Activated CD8-positive, alpha-beta memory T cell treated with anti-CD3 and anti-CD28 coated beads, Interleukin-2, amount 10 ng/mL, durations not matched to agents 7 days and 5 days (primary cell): ENCODE measurements at places on chromosomes 5 and 9. TPM values are rescaled to one million over a fixed set of nuclear protein-coding genes. Genes with fewer than 3 reads are reported as not detected.

The MRPL50 gene
- total RNA-seq, result 8.3 TPM

The MTX3 gene
- 39.8 TPM for total RNA-seq

The PCDHGB7 gene
- not detected for total RNA-seq

The IFNA21 gene
- total RNA-seq, result not detected

The WDR38 gene
- not detected for total RNA-seq

The ZNF367 gene
- 31.2 TPM for total RNA-seq

The SLC36A3 gene
- total RNA-seq, result not detected

The ARSI gene
- total RNA-seq, result not detected

The STKLD1 gene
- 0.20 TPM for total RNA-seq

The PCDHB9 gene
- total RNA-seq, result not detected

The TAF11L5 gene
- not detected for total RNA-seq

The CEL gene
- total RNA-seq, result 1.7 TPM

The PCDHGA10 gene
- not detected for total RNA-seq

The LCN12 gene
- 0.68 TPM for total RNA-seq

The C9orf153 gene
- 0.38 TPM for total RNA-seq

The DNAI1 gene
- total RNA-seq, result not detected

The KIF4B gene
- total RNA-seq, result not detected

The LVRN gene
- total RNA-seq, result 0.09 TPM

The GPX8 gene
- total RNA-seq, result not detected

The SOHLH1 gene
- total RNA-seq, result not detected

The PCDHGA7 gene
- total RNA-seq, result 0.07 TPM

The RNF130 gene
- total RNA-seq, result 5.4 TPM

The CER1 gene
- not detected for total RNA-seq

The OGN gene
- total RNA-seq, result not detected

The TMEM215 gene
- not detected for total RNA-seq

The CARD9 gene
- 3.1 TPM for total RNA-seq

The TRIM7 gene
- total RNA-seq, result 1.7 TPM

The SH3TC2 gene
- not detected for total RNA-seq
